ENCODE measurements at places on chromosomes 6 and 20.
A peak's percentile ranks its signal among the peaks of the same experiment; 100 is the strongest.

- DNase-seq, result no peak
Measured at GRCh38 chr6:21022343-21023107, 488.3 kb downstream of the CDKAL1 start.

DNA sequence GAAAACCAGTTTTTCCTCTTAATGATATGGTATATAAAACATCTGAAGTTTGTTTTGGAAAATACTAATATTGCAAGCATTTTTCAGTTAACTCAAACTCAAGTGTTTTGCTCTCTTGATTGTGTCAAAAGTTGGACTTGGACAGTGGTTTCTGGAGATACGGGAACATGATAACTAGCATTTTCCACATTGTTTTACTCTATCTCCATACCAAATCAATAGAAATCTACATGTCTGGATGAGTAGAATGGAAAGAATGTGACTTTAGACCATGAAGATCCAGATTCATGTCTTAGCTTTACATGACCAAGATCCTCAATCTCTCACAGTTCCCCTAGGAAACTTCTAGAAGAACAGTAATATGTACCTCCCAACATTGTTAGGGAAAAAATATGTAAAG lies 22.2 kb upstream of the FBXO30 start:
- DNase-seq, result no peak

GRCh38 chr20:34544109-34544796 lies 14.3 kb upstream of the MAP1LC3A start:
- DNase-seq, result no peak

GRCh38 chr20:44495802-44496481 lies 20.3 kb downstream of the TTPAL start:
- peak; percentile 31 for DNase-seq

DNA sequence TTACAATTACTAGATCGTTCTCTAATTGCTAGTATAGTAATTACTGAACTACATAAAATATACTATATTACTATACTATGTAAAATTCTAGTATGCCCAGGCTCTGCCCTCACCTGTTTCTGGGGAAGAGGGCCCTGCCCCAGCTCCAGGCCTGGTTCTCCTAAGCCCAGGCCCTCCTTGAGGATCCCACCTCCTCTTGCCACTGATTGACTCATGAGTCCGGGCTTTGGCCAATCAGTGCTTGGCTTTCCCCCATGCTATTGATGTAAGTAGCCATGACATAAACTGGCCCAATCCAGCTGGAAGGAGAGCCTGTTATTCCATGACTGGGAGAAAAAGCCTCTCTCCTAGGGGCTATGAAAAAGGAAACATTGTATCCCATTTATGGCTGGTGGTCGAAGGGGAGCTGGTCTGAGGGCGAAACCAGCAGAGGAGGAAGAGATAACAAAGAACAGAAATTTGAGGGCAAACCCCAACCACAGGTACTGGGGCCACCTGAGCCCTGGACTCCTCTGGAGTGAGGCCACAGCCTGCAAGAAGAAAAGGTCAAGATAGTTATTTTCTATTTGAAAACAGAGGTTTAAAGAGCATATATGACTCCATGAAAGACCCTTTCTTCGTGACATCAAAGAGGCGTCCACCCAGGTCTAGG lies 129.3 kb upstream of the CD93 start:
- no peak for DNase-seq

GRCh38 chr6:114172576-114173260 lies 170.1 kb downstream of the HS3ST5 start:
- no peak for DNase-seq

DNA sequence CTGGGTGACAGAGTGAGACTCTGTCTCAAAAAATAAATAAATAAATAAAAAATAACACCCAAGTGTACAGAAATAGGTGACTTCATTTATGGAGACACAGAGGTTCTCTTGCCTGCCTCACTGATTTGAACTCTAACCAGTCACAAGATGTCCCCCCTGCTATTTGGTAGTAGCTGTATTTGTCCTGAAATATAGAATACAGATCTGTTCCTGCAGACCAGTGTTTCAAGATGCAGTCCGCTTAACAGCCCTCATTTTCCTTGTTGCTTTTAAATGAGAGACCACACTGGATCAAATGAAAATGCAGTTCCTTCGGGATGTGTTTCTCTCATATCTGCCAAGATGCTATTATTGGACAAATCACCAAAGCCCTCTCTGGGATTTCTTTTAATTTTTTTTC lies 7.6 kb downstream of the PLCB4 start:
- no peak for DNase-seq

GRCh38 chr6:38498085-38498484 lies 141.6 kb downstream of the BTBD9 start:
- DNase-seq, result no peak

DNA sequence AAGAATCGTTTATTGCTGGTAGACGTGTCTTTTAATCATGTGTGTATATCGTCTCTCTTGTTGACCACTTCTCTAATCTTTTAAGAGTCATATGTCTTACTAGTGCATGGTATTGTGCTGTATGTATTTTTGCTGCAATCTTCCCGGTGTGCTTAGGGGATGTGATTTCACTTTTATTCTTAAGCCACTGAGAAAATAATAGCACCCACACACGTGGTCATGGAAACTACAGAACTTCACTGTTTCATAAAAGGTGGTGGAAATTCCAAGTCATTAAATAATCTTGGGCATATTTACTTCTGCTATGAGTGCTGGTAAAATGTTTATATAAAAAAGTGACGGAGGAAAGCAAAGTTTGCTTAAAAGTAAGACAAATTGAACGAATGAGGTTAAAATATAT lies 3.0 kb upstream of the CDYL start:
- no peak for DNase-seq

- DNase-seq, result no peak
Measured at GRCh38 chr6:145823328-145823944, 8.8 kb upstream of the FBXO30 start.

GRCh38 chr20:19603376-19603750 lies 154.7 kb upstream of the RIN2 start:
- DNase-seq, result no peak

- no peak for DNase-seq
Measured at GRCh38 chr6:156125844-156126243, 651.3 kb upstream of the ARID1B start.

- no peak for DNase-seq
Measured at GRCh38 chr6:145532361-145532760, 203.0 kb downstream of the EPM2A start.

GRCh38 chr6:35034411-35035191 lies 106.5 kb downstream of the TCP11 start:
- no peak for DNase-seq

DNA sequence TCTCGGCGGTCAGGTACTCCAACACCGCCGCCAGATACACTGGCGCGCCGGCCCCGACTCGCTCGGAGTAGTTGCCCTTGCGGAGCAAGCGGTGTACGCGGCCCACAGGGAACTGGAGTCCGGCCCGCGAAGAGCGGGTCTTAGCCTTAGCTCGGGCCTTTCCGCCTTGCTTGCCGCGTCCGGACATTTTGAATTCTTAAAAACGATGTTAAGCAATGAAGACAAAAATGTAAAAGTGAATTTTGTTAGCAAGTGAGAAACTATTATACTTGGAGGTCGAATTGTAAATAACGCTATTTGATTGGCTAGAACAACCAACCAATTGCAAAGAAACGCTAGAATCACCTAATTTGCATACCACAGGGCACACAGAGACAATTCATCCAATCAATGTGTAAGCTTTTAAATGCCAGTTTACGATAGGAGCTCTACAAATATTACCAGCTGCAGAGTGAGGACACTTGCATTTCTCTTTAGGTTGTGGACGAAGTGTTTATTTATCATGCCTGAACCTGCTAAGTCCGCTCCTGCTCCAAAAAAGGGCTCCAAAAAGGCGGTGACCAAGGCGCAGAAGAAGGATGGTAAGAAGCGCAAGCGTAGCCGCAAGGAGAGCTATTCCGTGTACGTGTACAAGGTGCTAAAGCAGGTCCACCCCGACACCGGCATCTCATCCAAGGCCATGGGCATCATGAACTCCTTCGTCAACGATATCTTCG lies 112.0 kb downstream of the HFE start:
- DNase-seq, result peak; percentile 66

DNA sequence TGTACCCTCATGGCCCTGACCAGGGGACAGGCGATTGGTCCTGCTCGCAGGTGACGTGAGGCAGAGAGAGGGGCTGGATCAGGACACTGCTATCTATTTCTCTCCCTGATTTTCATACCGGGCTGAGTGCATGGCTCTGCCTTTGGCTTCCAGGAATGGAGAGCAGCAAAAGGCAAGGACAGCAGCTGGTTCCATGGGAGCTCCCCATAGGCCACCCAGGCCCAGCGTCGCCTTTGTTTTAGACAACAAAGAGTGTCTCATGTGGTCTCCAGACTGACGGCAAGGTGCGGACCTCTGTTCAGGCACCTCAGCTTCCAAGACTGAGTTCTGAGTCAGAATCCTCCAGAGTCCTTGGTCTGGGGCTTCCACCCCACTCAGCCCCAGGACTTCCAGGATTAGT lies 123.1 kb downstream of the VEGFA start:
- no peak for DNase-seq

DNA sequence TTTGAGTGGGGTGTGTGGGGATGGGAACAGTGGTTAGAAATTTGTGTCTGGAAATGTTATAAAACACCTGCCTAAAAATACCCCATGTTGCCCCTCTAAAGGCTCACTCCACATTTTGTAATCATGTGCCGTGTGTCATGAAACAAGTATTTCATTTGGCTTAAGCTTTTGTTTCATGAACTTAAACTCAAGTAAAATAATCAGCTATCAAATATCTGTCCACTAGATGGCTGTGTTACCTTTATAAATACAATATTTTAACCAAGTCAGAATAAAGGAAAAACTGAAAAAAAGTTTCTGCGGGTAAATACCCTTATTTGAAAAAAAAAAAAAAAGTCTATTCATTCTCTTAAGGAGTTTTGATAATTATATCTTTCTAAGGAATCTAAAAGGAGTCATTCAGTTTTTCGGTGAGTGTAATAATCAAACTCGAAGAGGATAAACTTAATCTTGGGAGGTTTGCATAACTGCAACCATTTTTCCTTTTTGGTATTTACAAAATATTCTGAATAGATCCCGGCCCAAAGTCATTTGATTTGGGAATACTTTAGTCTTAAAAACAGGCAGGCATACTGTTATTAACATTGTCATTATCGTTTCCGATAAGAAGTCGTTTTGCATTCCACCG lies 29.9 kb upstream of the MTRF1L start:
- DNase-seq, result no peak

DNA sequence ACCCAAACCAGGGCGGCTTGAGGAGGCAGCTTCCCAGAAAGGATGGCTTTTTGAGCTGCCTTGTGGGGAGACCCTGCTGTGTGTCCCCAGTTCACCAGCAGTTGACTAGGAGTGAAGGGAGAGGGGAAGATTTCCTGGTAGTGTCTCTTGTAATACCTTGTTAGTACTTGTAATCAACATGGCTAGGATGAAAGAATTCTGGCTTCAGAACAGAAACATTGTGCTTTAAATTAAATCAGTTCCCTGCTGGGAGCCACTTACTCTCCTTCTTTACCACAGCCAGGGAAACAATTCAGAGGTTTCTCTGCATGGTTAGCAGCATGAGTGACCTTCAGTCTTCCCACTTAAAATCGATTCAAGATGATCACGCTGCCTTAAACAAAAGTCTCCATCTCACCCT lies 525.4 kb upstream of the ID4 start:
- DNase-seq, result no peak

GRCh38 chr6:106519460-106520394 lies 109.6 kb downstream of the RTN4IP1 start:
- peak; percentile 85 for DNase-seq

DNA sequence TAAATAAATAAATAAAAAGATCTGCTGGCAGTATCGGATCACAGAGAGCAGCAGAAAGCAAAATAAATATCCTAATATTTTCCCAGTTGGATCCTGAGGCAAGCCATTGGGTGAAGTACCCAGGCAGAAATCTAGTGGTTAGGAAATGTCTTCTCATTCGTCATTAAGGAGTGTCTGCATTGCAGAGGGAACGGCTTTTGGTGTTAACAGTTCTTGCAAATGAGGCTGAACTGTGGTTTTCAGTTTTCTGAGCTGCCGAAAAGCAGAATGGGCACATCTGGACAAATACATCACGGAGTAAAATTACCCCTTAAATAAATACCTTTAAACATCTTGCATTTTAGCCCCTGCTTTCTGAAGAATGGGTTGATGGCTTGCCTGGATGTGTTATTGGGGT lies 82.3 kb upstream of the MPC1 start:
- DNase-seq, result no peak

DNA sequence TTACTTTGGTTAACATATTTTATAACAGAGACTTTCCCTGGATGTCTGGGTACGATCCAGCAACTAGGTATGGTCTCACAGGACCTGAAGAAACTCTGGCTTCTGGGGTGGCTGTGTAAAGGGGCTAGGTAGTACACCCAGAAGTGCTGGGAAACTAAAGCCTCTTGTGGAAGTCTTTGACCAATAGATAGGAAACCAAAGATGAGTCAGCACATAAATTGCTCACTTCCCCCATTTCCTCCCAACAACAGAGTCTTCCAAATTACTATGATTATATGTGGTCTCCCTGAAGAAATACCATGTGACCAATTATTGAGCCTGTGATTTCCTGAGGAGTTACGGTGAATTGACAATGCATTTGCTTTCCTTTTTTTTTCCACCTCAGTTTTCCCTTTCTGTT lies 26.8 kb upstream of the TBX18 start:
- no peak for DNase-seq

- no peak for DNase-seq
Measured at GRCh38 chr6:44658571-44658970, 271.1 kb downstream of the CDC5L start.

- DNase-seq, result no peak
Measured at GRCh38 chr20:62021793-62022385, 43.8 kb downstream of the TAF4 start.

- DNase-seq, result peak; percentile 20
Measured at GRCh38 chr6:111263837-111264236, 176.5 kb downstream of the SLC16A10 start.

- DNase-seq, result no peak
Measured at GRCh38 chr6:86609549-86610388, 327.6 kb upstream of the HTR1E start.

DNA sequence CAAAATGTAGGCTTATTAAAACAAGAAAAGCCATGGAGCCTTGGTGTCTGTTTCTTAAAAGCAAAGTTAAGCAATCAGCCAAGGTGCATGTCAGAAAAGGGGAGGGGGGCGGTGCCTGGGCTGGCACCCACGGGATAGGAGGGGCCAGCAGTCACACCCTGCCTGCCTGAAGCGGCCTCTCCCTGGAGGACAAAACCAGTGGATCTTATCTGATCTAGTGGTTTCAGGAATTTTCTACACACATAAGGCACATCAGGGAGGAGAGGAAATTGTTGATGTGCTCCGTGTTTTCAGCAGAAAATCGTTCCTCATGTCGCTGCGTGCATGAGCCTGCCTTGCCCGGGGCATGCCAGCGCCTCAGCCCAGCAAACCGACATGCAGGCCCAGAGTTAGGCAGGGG lies 276.4 kb downstream of the TAF4 start:
- DNase-seq, result no peak

- no peak for DNase-seq
Measured at GRCh38 chr6:108407904-108408827, 113.3 kb downstream of the AFG1L start.

GRCh38 chr20:61072398-61072797 lies 179.7 kb upstream of the CDH4 start:
- DNase-seq, result no peak

All from activated CD4-positive, alpha-beta T cell treated with anti-CD3 and anti-CD28 coated beads, Interleukin-2, amount 50 U/mL, for 24 hours (primary cell).